ENCODE measurements at places on chromosomes 3 and 15.

DNA sequence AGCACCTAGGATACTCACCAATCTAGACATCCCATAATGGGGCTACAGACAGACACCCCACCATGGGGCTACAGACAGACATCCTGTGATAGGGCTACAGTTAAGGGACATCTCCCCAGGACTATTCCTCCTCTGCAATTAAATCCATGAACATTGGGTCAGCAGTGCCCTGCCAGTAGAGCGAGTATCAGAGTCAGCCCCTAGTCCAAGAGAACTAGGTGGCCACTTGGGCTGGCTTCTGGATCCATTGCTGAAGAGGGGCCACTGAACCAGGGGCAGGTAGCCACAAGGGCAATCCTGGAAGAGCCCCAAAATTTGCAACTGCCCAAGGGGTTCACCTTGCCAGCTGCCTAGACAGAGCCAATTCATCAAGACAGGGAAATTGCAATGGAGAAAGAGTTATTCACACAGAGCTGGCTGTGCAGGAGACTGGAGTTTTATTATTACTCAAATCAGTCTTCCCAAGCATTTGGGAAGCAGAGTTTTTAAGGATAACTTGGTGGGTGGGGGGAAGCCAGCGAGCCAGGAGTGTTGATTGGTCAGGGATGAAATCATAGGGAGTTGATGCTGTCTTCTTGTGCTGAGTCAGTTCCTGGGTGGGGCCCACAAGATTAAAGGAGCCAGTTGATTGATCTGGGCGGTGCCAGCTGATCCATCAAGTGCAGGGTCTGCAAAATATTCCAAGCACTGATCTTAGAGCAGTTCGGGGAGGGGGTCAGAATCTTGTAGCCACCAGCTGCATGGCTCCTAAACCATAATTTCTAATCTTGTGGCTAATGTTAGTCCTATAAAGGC is 170.2 kb upstream of the SMAD3 start:
- peak; percentile 28 for DNase-seq

- DNase-seq: no peak
Observed at GRCh38 chr15:92073044-92073785, 219.7 kb downstream of the SLCO3A1 start.

DNA sequence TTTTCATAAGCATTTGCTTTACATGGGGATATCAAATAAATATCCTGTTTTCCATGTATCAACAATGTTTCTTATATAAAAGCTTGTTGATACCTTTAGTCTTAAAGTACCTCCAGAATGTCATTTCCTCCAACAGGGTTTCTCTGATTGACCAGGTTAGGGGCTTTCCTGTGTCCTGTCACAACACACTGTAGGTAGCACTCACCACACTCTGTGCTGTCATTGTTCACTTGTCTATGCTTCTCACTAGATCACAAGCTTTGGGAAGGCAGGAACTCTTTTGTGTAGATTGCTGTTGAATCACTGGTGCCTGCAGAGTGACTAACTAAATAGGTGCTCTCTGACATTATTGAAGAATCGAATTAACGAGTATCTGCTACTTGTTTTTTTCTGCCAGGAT is 49.8 kb downstream of the USP50 start:
- no peak for DNase-seq

GRCh38 chr15:52559575-52559974 is 9.3 kb downstream of the ARPP19 start:
- no peak for DNase-seq

- DNase-seq: no peak
Observed at GRCh38 chr15:71199384-71200351, 84.4 kb downstream of the THSD4 start.

- DNase-seq: no peak
Observed at GRCh38 chr3:52204337-52205073, 6.5 kb downstream of the ALAS1 start.

DNA sequence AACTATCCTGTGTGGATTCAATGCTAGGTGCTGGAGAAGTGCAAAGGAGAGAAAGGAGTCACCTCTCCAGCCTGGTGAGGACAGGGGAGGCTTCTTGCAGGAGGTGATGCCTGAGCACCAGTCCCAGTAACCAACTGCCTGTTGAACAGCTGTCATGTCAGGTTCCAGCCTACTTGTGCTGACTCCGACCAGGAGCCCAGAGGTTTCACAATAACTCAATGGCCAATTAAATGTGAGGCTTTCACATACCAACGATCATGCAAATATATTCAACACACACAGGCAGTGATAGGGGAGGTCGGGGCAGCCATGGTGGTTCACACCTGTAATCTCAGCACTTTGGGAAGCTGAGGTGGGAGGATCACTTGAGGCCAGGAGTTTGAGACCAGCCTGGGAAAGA is 7.7 kb downstream of the SORD start:
- DNase-seq: no peak

GRCh38 chr15:68281008-68281407 is 3.5 kb downstream of the FEM1B start:
- DNase-seq: no peak

DNA sequence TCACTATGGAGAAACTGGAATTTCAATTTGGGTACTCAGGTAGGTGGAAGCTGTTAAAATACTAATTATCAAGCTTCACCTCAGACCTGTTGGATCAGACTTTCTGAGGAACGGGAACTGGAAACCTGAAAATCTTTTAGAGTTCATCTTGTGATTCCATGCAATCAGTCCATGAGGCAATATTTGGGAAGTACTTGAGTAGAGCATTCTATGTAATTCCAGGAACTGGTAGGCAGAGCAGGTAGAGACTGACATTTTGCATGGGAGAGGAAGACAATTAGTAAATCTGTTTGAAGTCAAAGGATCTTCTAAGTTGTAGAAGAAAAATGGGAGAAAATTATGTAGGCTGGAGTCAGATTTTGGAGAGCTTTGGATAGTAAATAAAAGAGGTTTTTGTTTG is 43.1 kb downstream of the FGF7 start:
- no peak for DNase-seq

GRCh38 chr3:47120138-47120537 is 43.8 kb downstream of the SETD2 start:
- DNase-seq: no peak

DNA sequence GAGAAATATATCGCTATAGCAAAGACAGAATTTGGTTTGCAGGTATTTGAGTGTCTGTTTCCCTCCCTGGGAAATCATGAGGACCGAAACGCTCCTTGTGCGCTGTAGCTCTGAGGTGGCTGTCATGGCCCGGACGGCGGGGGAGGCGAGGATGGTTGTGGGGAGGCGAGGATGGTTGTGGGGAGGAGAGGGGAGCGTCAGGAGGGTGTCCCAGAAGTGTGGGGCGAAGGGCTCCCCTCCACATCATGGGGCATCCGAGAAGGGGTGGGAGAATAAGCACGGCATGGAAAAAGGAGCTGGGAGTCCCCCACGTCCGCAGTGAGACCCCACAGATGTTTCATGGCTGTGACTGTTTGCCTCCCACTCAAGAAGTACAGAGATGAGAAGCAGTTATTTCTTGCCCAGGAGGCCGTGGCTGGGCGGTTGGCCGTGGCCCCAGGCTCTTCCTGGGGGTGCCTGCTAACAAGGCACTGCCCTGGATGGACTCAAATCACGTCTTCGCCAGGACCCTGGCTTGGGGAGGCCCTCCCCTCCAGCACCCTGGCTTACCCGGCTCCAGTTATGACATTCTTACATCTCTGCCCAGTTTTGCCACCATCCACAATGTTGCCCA is 947 bp upstream of the ATP10A start:
- DNase-seq: no peak

DNA sequence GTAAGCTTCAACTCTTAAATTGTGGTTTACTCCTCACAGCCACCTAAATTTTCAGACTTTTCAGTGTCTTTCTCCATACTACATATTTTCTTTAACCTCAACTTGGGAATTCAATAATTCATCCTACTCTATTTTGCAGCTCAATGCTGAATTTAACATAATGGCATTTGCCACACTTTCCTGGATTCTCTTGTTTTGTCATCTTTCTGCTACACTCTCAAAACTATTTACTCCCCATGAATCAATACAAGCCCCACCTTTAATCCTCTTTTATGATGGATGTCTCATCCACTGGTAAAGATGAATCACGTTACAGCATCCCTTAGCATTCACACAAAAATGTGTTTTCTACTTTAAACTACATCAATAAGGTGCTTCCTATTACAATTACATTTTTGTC is 19.6 kb upstream of the CHMP2B start:
- no peak for DNase-seq

DNA sequence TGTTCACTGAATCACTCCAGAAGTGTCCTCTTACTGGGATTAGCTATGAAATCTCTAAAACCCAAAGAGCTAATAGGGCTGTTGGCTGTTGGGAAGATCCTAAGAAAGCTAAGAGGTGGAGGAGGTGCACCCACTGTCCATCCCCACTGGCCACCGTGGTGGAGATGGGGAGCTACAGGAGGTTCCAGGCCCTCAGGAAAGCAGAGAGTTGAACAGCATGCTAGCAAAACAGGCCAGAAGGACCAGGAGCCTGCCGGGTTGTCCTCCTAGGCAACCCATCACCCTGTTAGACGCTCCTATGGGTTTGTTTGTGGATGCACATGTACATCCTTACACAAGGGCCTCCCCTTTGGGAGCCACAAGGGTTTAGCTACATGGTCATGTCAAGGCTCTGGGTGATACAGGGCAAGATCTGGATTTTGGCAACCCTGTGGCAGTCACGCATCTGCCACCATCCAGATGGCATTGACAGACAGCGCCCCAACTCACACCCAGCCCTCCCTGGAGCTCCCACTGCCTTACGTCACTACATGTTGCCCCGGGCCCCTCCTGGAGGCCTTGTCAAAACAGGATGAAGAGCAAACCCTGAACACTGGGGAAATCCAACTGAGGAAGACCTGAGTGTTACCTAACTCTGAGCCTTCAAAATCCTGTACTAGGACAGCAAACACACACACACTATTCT is 208.1 kb downstream of the SLCO3A1 start:
- DNase-seq: no peak

GRCh38 chr3:16528581-16528993 is 15.1 kb upstream of the RFTN1 start:
- DNase-seq: no peak

GRCh38 chr15:42069025-42069424 is 25.3 kb downstream of the PLA2G4D start:
- DNase-seq: no peak

- DNase-seq: peak; percentile 30
Observed at GRCh38 chr15:63870487-63871209, 36.9 kb upstream of the HERC1 start.

DNA sequence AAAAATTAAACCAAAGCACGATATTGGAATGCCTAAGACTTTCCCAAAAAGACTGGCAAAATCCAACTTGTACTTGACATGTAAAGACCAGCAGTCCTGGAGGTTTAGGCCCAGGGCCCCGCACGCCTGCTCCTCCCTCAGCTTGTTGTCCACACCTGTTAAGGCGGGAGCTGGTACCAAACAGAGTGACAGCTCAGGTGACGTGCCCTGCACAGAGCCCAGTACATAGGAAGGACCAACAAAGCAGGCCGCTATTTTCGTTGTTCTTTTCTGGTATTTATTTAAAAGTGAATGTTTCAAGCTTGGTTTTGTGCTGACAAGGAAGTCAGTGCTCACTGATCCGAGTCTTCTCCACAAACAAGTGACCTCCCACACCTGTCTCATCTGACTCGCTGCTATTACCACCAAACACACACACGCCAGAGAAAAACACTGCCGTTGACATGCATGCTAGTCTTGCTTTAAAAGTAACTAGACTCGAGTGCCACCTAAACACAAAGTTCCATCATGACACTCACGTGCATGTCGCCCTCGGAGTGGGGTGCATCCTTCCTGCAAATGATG is 50.2 kb downstream of the HERC2 start:
- no peak for DNase-seq

DNA sequence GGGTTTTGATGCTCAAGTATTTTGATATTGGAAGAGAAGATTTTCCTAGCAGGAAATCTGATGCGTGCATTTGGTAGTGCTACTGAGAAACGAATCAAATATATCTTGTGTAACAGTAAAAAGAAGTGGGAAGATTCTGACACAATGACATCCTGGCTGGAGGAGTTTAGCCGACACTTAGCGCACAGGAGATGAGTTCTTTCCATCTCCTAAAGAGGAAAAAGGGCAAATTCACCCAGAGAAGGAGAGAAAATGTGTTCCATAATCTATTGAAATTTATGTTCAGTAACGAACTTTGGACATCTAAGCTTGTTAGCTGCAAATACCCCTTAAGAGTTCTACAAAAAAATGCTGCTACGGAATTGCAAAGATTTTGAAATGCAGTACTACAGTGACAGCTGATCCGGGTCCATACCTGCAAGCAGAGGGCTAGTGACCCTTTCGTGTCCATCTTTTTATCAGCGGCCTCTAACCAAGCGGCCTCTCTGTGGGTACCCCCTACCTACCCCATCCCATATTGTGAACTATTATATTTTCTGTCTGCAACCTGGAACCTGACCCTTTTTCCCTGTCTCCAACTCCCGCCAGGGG is 971 bp downstream of the CPOX start:
- DNase-seq: no peak

GRCh38 chr3:46690798-46691197 is 2.7 kb downstream of the ALS2CL start:
- DNase-seq: no peak

GRCh38 chr3:181901626-181902025 is 189.9 kb downstream of the SOX2 start:
- DNase-seq: no peak

DNA sequence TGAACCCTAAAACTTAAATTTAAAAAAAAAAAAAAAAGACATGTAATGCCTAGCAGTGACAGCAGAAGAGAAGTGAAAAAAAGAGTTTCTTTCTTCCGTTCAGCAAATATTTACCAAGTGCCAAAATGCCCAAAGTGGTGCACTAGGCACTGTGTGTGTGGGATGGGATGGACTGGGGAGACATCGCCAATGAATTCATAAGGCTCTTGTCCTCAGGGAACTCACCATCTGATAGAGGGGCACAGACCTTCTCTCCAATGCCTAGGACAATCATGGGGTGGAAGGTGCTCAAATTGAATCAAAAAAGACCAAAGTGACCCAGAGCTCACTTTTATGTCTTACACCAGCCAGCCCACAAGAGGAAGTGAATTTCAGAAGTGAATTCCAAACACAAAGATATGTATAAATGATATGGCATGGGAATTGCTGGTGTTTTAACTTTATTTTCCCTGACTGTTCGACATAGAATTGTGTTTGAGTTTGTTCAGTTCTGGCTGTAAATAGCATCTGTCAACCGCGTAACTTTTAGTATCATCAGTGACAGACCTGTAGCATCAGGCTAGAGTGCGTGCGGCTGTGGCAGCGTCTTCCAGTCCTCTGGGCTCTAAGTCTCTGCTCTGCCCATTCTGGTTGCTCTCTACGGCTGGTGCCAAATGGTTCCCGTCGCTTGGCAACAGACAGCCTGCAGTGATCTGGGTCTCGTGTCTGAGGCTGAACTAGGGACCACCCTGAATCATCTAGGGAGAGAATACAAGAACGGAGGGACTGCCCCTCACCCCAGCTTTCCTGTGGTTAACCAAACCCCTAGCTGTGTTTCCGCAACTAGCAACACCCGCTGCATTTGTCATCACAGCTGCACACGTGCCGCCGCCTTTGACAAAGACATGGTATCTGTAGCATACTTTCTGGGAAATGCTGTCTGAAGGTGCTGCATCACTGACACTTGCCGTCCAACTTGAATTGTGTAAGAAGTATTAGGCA is 154.0 kb upstream of the THBS1 start:
- no peak for DNase-seq
